Large intestine (tissue), 12 donors: ENCODE measurements at places on chromosomes 2 and 18. TPM values are rescaled to one million over a fixed set of nuclear protein-coding genes. Genes with fewer than 3 reads are reported as not detected.

DNA sequence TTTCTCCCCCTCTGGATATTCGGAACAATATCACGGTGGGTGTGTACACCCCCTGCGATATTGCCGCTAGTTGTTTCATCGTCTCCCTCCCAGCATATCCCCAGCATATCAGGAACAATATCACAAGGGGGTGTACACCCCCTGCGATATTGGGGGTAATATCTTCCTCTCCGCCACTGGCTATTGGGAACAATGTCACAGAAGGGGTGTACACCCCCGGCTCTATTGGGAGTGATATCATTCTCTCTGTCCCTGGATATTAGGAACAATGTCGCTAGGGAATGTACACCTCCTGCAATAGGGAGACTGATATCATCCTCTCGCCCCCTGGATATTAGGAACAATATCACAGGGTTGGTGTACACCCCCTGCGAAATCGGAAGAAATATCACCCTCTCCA, 1932.0 kb downstream of the SUCLG1 start:
- DNase-seq, result no peak

DNA sequence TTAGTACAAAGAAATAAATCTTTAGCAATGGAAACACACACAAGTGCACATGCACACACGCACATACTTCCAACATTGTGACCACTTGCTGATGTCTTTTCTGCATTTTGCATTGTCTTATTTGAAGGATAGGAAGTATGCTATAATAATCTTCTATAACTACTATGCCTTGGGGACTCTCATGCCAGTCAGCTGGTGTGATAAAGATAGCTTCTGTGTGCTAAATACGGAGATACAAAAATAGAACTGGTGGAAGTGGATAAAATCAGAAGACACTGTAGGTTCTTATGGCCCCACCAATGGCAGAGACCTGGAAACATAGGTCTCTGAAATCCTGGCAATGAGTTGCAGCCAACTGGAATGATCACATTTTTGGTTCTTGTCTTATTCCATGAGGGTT, 31.5 kb upstream of the RASGRP3 start:
- DNase-seq, result no peak

The RELCH gene
- 26.9 TPM for polyA plus RNA-seq

The CRACDL gene
- polyA plus RNA-seq, result 3.0 TPM

The NDUFV2 gene
- polyA plus RNA-seq, result 126 TPM
